ENCODE measurements at places on chromosomes 5 and 9.
A peak's percentile ranks its signal among the peaks of the same experiment; 100 is the strongest.

DNA sequence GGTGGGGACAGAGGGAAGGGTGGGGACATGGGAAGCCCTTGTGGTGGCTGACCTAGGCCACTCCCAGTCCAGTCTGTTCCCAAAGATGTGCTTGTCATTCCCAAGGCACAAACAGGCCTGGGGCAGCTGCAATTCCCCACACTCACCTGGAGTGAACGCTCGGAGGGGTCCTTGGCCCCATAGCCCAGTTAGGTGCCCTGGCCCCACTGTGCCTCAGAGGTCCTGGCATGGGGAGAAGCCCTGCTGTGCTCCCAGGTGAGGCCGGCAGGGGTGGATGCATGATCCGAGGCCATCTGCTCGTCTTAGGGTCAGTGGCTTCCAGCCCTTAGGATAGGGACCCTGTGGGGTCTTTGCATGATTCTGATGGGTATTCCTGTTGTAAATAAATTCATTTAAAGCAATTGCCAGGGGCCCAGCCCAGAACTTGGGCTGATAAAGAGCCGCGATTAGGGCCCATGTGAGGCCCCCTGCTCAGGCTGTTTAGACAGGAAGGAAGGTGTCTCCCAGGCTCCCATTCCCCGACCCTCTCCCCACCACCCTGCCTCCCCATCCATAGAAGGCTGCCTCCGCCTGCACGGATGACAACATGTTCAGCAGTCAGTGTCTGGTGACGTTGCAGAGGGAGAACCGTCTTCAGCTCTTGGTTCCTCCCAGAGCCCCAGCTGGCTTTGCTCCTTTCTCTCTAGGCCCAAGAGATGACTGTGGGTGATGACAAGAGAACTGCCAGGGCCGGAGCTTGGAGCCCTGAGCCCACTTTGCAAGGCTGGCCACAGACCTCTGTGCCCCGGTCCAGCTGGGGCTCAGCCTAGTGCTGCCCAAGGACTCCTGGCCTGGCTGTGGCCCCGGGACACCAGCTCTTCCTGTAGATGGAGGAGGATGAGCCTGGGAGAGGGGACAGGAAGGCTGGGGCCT, 28.4 kb upstream of the IRX4 start:
- no peak for DNase-seq

DNA sequence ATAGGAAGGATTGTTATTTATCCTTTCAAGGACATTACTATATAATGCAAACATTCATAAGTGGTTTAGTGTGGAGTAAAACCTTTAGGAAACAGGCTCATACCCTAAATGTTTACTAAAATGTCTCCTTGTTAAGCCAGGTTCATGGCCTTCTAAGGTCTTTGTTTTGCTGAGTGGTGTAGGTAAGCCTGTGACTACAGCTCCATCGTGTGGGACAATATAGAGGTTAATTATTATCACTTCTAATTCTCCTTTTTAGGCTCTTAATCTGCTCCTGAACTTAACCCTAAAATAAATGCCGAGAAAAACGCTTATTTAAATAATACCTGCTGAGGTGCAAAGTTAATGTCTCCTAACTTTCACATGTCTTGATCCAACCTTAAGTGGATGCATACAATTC, 43.8 kb downstream of the SPINK5 start:
- no peak for DNase-seq

DNA sequence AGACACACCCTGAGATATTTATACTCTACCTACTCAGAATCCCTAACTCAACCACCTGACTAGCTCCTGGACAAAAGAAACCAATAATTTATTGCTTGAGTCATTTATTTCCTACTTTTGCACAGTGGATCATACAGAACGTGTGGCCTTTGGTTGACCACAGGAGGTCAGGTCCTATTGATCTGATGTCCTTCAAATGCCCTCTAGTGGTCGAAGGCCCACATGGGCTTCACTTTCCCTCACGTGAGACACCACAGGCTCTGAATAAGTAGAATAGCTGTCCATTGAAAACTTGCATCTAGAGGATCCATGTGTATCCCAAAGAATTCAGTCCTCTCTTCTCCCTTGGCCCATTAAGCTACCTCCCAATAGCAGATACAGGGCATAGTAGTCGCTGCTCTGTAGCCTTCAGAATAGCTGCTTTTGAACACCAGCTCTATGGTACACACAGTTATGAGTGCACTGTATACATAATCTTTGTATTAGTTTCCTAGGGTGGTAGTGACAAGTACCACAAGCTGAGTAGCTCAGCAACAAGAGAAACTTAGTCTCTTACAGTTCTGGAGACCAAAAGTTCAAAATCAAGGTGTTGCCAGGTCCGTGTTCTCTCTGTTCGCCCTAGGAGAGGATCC, 177.6 kb upstream of the SMARCA2 start:
- DNase-seq, result peak; percentile 72

GRCh38 chr5:143826951-143827444, 15.0 kb downstream of the HMHB1 start:
- no peak for DNase-seq

Measured in tongue (tissue), 3 donors.